WTC11 (cell line): ENCODE measurements at places on chromosomes 5 and 9.

- no peak for DNase-seq
These were observed 661.1 kb downstream of the PTPRD start for GRCh38 chr9:9951556-9952160.

- DNase-seq = no peak
These were observed 370.1 kb downstream of the BNC2 start for GRCh38 chr9:16500386-16500785.

DNA sequence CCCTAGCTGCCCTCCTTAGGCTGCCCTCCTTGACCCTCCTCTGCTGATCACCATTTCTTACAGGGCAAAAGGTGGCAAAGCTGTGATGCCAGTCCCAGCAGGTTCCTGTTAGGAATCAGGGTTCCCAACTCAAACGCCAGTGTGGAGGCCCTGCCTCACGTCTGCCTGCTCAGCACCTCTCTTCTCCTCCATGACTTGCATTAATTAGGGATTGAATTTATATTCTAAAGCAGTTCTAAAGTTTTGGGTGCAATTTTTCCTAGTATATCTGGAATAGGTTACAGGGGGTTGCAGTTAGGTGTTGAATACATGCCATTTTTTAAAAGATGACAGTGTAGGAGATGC is 13.2 kb upstream of the PLEKHG4B start:
- DNase-seq = no peak

GRCh38 chr9:16615451-16615850 is 255.0 kb downstream of the BNC2 start:
- no peak for DNase-seq

DNA sequence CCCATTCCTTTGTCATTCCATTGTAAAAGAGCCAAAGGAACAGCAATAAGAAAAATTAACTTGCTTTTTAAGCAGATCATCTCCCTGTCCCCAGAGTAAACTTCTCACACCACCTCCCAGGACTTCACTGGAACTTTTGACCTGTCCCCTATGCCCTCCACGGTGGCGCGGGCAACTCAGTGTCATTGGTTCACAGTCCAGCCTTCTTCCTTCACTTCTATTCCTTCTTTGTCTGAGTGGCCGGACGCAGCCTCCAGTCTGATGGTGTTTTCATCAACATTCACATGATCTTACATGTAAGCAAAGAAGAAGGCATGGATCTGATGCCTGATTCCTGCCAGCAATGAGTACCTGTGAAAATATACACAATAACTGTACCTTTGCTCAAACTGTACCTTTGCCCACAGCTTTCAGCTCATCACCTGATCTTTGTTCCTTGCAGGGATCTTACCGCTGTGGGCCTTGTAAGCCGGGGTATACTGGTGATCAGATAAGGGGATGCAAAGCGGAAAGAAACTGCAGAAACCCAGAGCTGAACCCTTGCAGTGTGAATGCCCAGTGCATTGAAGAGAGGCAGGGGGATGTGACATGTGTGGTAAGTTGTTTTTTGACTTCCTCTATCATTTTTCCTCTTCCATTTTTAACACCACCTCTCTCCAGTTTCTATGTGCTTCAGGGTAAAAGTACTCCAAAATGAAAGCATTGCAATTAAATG is 32.5 kb downstream of the THBS4 start:
- DNase-seq = no peak

DNA sequence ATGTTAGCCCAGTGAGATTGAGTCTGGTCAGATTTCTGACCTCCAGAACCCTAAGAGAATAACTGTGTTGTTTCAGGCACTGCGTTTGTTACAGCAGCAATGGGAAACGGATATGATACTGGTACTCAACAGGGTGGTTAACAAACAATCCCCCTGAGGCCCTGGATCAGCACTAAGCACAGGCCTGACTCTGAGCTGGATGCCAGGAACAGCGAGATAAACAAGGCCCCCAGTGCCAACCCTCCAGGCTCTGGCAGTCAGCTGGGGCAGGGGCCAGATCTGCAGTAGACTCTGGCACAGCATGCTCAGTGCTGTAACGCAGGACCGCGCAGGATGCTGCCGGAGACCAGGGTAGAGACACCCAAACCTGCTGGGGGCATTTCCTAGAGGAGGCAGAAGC is 22.1 kb downstream of the CPLX2 start:
- no peak for DNase-seq

- DNase-seq = no peak
These were observed 65.8 kb upstream of the RARS1 start for GRCh38 chr5:168420461-168420860.

DNA sequence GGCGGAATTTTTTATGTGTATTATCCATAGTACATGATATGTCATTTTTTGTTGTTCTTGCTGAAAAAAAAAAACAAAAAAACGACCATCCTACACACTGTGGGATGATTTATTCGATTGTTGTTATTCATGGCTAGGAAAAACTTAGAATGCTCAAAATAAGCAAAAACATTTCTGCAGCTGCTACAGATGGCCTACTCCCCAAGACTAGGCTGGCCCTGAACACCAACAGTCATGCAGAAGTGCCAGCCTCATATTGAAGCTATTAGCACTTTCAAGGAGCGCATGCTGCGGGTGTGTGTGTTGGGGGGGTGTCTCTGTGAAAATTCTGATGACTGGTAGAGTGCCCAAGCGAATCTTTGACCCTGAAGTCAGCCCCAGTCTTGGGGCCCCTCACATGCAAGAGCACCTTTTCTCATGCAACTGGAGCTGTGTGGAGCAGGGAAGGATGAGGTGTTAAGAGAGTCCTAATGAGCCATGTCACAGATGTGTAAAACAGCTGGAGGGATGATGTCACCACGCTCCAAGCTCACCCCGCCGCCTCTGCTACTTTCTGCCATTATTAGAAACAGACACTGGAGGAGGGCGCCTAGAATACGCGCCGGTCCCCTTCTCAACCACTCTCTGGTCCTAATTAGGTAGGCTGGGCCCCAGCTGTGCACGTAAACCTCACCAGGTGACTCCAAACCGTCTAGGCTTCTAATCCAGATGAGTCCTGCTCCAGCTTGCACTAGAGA is 61.0 kb upstream of the SMIM23 start:
- no peak for DNase-seq

DNA sequence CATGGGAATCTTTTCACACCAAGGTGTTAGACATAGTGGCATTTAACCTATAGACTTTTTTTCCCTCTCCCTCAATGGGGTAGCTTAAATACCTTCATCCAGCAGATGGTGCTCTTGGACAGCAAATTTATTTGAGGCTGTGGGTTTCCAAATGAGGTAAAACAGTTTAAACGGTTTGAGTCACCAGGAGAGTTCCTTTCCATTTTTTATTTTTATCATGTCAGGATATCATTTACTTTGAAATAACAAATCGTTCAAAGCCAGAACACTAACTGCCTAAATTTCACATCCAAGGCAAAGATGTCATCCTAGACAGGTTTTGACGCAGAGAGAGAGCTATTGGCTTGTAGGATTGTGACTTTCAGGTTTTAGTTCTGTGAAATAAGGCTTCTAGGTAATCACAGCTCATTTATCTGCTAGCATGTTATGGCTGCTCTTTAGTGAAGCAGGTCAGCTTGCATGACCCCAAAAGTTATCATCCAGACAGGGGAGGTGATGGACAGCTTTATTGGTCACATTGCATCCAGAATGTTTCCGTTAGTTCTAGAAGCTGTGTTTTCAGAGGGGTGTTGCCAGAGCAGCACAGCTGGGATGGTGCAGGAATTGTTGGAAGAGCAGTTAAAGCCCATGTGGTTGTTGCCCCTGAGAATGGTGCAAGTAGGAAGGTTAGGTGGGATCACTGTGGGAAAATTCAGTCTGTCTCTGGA is 69.8 kb downstream of the KDM4C start:
- peak; percentile 32 for DNase-seq

DNA sequence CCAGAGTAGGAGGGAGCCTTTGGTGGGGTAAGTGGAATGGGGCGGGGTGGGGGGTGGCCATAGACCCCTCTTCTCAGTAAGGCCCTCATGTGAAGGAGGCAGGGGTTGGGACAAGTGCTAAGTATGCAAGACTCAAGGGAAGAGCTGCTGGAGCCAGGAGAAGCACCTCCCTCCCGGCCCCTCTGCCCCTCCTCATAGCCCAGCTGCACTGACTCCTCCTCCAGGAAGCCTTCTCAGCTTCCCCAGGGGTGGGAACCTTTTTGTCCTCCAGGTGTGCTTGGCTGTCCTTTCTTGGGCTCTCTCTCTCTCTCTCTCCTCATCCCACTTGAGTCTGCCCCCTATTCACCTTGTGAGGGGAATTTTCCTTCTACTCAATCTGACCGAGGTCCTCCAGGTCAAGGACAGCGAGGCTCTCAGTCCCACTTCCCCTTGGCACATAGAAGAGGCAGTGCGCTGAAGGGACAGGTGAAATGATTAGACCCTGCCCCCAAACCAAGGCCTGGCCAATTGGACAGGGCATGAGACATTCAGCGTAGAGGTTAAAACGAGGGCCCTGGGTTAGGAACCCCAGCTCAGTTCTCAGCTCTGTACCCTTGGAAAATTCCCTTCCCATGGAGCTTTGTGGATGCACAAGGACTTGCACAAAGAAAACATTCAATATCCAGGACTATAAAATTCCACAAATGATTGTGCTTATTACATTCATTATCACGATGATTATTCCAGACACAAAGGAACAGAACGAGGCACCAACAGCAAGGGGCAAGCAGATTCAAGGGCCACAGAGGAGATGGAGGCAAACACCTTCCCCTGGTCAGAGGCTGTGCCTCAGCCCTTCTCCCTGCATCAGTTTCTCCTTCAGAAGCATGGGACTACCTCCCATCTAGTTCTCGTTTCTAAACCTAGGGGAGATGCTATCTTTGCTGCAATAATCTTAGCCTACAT is 45.6 kb upstream of the IL17B start:
- peak; percentile 65 for DNase-seq

DNA sequence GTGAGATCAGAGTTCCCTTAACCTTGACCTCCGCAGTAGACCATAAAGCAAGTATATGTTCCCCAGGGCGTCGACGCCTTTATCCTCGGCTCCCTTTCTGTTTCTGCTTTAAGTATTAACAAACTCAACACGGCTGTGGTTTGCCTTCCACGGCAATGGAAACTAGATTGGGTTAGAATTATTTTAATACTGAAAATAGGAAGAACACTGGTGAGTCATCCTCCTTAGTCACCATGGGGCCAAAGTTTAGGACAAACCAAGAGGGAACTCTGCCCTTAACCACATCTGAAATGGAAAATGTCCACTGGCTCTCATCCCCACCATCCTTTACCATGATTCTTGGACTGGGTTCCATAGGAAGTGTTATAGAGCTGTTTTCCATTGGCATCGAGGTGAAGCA is 386.1 kb downstream of the ACTL7B start:
- DNase-seq = no peak

DNA sequence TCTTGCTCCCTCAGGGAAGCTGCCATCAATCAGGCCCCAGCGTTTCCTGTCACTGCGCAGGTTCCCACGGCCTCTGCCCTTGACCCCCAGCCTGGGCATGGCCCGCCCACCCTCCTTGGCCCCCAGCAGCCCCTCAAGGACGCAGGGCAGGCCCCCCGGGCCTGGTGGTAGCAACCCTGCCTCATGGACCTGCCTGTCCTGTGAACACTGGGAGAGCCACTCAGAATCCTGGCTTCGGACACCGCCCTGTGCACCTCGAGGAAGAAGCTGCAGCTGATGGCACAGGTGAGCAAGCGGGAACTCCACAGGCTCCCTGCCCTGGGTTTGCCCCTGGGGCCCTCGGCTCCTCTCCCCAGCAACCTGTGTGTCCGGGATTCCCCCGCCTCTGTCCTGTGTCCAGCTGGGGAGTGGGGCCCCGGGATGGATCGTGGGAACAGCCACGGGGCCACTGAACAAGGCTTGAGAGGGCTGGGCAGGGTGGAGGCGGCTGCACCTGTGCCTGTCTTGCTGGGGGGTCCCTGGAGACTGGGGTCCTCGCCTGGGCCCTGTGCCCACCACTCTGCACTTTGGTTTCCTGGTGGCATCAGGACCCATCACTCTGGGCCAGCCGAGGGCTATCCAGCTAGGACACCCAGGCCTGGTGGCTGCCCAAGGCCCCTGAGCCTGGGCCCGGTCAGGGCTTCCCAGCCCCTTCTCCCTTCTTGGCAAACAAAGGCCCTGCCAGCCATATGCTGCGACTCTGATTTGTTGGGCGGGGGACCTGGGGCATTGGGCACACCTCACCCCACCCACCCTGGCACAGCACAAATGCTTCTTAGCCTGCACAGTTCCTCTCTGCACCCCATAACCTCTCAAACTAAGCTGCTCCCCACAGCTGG is 33.5 kb upstream of the EGFL7 start:
- no peak for DNase-seq

GRCh38 chr5:80128141-80128540 is 93.0 kb downstream of the THBS4 start:
- DNase-seq = no peak

DNA sequence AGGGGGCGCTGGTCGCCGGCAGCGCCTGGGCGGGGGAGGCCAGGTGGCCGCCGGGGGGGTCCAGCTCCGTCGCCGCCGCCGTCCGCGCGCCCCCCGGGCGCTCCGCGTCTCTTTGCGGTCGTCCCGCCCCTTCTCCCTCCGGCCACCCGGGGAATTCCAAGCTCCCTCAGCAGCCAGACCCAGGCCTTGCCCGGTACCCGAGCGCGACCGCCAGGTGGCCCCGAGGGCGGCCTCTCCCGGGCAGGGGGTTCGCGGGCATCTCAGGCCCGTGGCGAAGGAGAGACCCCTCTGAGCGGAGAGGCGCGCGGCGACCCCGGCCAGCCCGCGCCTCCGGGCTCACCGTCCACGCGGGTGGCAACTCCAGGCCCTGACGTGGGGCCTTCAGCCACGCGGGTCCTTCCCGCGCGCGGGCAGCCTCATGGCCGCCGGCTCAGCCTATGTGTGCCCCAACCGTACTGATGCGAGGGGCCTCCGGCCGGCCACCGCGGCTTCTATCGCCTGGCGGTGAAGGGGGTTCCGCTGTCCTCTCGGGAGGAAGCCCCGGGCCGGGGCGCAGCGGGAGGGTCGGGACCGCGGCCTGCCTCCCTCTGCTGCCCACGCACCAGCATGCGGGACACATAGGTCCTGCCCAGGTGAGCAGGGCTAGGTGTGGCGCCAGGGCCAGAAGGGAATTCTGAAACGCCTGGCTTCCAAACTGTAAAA is 529 bp upstream of the NRARP start:
- DNase-seq = peak; percentile 75

GRCh38 chr5:68379275-68380036 is 163.9 kb downstream of the PIK3R1 start:
- DNase-seq = no peak
